ENCODE measurements at places on chromosomes 11 and 22.
A peak's percentile ranks its signal among the peaks of the same experiment; 100 is the strongest.

- no peak for DNase-seq
Measured at GRCh38 chr11:111634981-111635705, 32.9 kb downstream of the SIK2 start.

DNA sequence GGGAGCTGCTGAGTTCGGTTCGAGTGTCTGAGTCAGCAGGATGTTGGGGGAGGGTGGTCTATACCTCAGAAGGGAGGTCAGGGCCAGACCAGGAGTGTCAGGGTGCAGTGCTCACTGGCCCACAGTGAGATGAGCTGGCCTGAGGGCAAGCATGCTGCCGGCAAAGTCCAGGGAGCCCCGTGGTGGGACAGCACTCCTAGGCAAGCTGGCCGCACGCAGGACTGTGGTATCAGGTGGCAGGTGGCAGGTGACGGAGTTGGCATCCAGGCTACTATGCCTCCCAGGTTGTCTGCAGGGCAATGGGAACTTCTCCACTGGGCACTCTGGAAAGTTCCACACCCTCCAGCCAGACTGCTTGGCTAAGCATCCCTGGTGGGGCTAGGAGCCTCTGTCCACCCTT is 4.8 kb downstream of the FGF3 start:
- DNase-seq: no peak

- no peak for DNase-seq
Measured at GRCh38 chr22:18013436-18013835, 10.9 kb downstream of the MICAL3 start.

- no peak for DNase-seq
Measured at GRCh38 chr11:9069256-9069655, 22.1 kb downstream of the SCUBE2 start.

GRCh38 chr11:98679673-98680072 is 341.1 kb upstream of the CNTN5 start:
- no peak for DNase-seq

GRCh38 chr22:24330636-24331035 is 60.0 kb downstream of the SPECC1L start:
- no peak for DNase-seq

GRCh38 chr22:28237112-28237511 is 318.1 kb upstream of the PITPNB start:
- DNase-seq: no peak

GRCh38 chr11:84157639-84158038 is 871.5 kb upstream of the CCDC90B start:
- no peak for DNase-seq

DNA sequence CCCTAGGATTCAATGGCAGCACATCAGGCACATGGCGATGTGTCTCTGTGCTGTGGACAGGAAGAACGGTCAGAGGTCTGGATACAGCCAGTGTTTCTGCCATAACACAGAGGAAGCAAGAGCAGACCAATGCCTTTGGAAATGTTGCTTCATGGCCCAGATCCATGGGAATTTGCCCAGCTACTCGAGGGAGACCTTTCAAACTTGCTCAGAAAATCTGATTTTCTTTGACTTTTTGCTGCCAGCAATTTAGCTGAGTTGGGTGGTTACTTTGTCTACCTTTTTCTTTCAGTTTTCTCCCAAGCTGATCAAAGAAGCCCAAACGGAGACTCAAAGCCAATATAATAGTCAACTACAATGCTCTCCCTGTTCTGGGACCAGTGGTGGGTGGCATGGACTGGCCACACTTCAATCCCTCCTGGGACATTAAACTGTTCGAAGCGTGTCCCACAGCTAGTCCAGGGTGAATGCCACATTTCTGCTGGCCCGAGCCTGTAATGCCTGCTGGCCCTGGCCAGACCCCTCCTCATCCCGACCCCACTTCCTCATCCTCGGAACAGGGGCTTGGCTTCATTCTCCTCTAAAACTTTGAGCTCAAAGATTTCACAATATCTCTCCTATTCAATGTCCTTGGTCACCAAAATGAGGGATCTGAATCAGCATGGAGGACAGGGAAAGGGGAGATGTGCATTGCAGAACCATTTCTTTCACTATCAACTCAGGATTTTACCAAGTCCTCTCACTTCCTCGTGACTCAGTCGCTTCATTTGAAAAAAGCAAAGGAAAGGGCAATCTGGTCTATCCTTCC is 93.3 kb downstream of the ABTB2 start:
- DNase-seq: no peak

GRCh38 chr11:109902764-109903433 is 190.3 kb upstream of the ZC3H12C start:
- DNase-seq: no peak

DNA sequence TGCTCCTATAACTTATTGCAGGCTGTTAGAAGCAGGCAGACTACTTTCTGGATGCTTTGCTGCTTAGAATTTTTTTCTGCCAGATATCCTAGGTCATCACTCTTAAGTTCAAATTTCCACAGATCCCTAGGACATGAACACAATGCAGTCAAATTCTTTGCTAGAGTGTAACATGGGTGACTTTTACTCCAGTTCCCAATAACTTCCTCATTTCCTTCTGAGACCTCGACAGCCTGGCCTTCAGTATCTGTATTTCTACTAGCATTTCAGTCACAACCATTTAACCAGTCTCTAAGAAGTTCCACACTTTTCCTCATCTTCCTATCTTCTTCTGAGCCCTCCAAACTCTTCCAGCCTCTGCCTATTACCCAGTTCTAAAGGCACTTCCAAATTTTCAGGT is 60.4 kb upstream of the ZBED5 start:
- DNase-seq: no peak

DNA sequence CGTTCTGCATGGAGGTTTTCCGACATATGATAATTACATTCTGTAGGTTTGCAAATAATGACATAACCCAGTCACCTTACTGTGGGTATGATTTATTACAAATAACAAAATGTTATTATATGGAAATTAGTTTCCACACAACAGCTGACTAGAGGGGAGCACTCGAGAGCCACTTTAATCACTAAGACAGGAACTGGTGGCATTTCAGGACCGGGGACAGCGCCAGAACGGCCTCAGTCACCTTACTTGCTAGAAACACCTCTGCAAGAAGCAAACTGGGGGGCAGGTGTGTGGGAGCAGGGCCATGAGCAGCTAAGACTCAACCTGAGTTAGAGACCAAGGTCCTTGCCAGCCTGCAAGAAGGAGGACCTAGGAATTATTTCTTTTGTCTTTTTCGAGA is 199.9 kb downstream of the DSCAML1 start:
- no peak for DNase-seq

DNA sequence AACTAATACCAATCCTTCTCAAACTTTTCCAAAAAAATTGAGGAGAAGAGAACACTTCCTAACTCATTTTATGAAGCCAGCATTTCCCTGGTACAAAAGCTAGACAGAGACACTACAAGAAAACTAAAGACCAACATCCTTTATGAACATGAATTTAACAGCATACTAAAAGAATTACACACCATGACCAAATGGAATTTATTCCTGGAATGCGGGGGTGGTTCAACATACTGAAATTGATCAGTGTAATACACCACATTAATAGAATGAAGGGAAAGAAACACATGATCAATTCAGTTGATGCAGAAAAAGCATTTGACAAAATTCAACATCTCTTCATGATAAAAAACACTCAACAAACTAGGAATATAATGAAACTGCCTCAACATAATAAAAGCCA is 148.1 kb downstream of the WNT7B start:
- DNase-seq: no peak

GRCh38 chr22:17791196-17791595 is 16.9 kb upstream of the BID start:
- DNase-seq: no peak

DNA sequence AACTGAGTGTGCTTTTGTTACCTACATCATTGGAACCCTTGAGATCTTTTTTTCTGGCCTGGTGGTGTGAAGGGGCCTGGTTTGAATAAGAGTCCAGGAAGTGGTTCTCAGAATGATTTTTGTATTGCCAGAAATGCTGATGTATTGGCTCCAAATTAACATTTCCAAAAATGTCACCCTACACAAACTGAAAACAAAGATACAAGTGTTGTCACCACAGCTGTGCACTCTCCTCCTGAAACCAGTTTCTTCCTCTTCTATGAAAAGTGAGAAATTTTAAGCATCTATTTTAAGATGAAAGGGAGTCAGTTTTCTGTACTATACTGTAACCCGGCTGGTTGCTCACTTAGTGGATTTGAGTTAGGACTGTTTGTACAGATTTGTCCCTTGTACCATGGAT is 218.8 kb downstream of the PGR start:
- DNase-seq: no peak

DNA sequence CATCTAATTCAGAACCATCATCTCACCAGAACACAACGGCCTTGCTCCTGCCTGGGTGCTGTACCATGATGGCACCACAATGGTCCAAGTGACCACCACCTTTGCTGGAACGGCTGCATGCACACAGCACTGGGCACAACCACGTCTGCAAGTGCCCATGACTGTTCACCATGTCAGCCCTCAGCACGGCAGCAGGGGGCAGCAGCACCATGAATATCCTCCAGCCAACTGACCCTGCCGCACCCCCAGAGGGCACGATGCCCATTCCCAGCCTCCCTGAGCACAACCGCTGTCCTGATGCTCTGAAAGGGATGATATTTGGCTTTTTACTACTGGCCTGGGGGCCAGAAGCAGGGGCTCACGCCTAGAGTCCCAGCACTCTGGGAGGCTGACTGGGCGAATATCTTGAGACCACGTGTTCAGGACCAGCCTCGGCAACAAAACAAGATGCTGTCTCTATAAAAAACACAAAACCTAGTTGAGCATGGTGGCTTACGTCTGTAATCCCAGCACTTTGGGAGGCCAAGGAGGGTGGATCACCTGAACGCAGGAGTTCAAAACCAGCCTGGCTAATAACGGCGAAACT is 25.7 kb downstream of the DRD4 start:
- peak; percentile 84 for DNase-seq

- no peak for DNase-seq
Measured at GRCh38 chr22:40764763-40765441, 54.2 kb downstream of the SLC25A17 start.

Measured in left colon (tissue), 2 donors.